ENCODE measurements at places on chromosomes 3 and 15. TPM values are rescaled to one million over a fixed set of nuclear protein-coding genes. Genes with fewer than 3 reads are reported as not detected.

ARGFX gene
- not detected for total RNA-seq

AGTR1 gene
- 0.15 TPM for total RNA-seq

CHL1 gene
- not detected for total RNA-seq

ZBBX gene
- 1.0 TPM for total RNA-seq

TEX55 gene
- total RNA-seq = 0.33 TPM

SLC7A14 gene
- not detected for total RNA-seq

PTH1R gene
- total RNA-seq = not detected

PLA2G4F gene
- 5.5 TPM for total RNA-seq
